ENCODE measurements at places on chromosomes 5 and 9.

DNA sequence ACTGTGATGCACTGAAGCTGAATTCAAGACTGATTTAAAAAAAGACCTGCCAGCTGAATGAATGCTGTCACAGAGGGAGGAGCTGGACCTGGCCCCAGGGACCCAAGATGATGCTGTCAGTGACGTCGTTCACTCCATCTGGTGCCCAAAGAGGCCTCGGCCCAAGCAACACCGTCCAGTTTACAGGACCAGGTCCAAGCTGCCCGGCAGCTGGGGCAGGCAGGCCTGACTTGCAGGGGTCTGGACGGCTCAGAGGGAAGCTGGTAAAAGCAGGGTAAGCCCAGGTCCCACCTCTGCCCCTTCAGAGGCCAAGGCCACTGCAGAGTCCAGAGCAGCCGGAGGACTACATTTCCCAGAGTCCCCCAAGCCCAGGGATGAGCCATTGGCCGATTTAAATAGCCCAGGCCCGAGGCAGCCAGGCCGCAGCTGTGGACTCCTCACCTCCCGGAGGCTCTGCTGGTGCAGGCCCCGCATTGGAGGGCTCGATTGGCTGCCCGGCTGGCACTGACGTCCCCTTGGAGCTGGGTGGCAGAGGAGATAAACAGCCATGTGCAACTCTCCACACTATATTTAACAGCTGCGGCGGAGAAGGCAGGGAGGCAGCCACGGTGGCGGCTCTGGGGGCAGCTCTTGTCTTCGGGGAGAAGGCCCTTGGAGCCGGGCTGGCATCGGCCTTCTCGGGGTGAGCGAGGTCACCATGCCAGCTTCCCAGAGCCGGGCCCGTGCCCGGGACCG lies at the start of gene PLPP7:
Gene PLPP7, plus strand, starts transcription at position 423 of the 735 bp plus-strand sequence. Its CDS starts 275 bp downstream, at position 698.
- DNase-seq = no peak

GRCh38 chr9:95073918-95074317 lies 243.6 kb downstream of the FANCC start:
- DNase-seq = no peak

- no peak for DNase-seq
These were observed 23.8 kb downstream of the GABRG2 start for GRCh38 chr5:162091336-162091735.

- DNase-seq = no peak
These were observed 29.7 kb upstream of the FAM169A start for GRCh38 chr5:74895906-74896305.

DNA sequence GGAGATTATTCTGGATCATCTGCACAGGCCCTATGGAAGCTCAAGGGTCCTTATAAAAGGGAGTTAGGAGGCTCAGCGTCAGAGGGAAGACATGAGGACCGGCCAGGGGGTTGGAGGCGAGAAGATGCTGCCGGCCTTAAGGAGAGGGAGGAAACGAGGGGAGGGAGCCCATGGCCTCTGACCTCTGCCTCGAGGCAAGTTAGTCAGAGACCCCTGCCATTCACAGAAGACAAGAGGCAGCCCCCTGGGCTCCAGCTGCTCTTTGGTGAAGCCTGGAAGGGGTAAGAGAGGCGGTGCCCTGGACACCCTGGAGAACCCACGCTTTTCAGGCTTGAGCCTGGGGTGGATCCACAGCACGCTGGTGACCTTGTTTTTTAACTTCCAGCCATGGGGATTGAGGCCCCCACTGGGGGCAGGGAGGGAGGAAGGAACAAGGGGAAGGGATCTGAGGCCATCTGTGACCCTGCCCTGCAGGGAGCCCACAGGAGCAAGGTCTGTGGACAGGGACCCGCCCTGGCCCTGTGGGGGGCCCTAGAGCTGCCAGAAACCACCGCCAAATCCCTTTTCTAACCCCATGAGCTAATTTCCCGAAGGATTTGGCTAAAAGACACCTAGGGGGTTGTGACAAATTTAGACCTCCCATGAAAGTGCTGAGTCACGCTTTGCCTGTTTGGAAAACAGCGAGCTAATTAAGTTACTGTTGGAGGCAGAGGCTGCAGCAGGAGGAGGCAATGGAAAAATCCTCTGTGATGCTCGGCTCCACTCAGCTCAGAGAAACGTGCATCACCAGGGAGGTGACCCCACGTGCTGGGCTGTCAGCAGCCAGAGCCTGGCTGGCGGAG lies 49.7 kb downstream of the OLFM1 start:
- no peak for DNase-seq

DNA sequence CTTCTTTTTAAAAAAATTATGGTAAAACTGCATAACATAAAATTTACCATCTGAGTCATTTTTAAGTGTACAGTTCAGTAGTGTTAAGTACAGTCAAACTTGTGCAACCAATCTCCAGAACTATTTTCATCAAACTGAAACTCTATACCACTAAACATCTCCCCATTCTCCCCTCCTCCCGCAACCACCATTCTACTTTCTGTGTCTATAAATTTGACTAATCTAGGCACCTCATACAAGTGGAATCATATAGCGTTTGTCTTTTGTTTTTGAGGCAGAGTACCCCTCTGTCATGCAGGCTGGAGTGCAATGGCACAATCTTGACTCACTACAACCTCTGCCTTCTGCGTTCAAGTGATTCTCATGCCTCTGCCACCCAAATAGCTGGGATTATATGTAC lies 24.0 kb upstream of the EBF1 start:
- DNase-seq = no peak

- no peak for DNase-seq
These were observed 338.9 kb downstream of the EFNA5 start for GRCh38 chr5:107331882-107332281.

GRCh38 chr5:98865690-98866089 lies 63.1 kb downstream of the CHD1 start:
- no peak for DNase-seq

GRCh38 chr5:8135742-8136141 lies 266.8 kb downstream of the MTRR start:
- DNase-seq = no peak

DNA sequence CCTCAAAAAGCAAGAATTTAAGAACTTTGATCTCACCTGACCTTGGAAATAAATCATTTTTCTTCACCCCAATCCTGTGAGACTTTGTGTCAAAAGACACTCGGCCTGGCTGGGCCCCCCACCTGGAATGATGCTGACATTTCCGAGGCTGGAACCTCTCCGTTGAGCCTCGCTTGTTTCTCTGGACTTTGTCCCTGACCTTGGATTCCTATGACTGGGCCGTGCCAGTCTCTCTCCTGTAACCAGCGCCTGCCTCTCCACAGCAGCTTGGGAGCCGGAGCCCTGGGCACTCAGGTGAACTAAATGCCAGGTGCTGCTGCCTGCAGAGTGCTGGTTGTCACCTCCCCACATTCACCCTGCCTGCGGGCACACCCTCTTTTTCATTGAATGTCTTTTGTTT lies 62.7 kb downstream of the RETREG1 start:
- DNase-seq = no peak

DNA sequence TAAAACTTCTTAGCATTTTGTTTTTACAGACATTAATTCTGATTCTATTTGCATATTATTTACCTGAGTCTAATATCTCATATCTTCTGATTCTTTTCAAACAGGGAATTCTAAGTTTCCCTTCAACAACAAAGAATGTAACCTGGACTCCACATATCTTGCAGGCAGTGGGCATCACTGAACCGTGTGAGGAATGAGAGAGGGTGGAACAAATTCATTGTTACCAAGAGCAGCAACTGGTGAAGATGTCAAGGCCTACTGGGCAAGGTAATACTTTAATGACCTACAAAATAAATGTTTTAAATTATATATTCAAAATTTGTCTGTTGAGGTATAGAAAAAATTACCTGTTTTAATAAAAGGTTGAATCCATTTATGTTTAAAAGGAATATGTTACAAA lies 455.3 kb upstream of the TUSC1 start:
- no peak for DNase-seq

GRCh38 chr9:69759021-69759420 lies 790 bp downstream of the PTAR1 start:
- DNase-seq = no peak

- DNase-seq = no peak
These were observed 212.2 kb downstream of the TAF11L14 start for GRCh38 chr5:17846496-17846895.

DNA sequence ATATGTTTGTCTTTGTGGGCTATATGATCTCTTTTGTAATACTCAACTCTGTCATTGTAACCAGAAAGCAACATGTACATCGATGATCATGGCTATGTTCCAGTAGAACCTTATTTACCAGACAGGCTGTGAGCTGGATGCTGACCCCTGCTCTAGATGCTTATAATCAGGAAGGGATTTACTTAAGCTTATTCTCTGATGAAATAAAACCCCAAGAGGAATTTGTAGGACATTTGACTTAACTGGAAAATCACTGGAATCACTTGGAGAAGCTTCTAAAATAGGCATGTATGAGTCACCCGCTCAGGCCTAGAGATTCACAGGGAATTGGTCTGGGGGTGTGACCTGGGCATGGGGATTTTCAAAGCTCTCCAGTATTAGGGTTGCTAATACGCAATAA lies 285.8 kb upstream of the ZNF608 start:
- no peak for DNase-seq

DNA sequence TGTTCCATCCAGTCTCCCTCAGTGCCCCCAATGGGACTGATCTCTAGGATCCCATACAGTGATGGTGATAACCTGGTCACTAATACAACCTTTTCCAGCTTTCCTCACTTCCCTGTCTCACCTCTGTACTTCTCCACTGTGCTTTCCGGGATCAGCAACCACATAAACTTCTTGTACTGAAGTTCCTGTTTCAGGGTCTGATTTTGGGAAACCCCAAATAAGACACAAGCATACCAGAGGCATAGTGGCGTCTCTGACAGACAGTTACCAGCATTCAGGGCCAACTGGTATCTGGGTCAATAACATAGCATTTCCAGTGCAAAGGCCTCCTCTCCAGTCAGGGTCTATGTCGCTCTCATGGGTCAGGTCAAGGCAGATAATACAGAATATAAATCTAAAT lies 64.3 kb downstream of the GLDC start:
- no peak for DNase-seq

GRCh38 chr5:160064417-160064810 lies 54.8 kb downstream of the PWWP2A start:
- no peak for DNase-seq

- peak; percentile 12 for DNase-seq
These were observed 54.5 kb upstream of the RAD23B start for GRCh38 chr9:107228496-107229039.

GRCh38 chr5:58405175-58405574 lies 54.7 kb downstream of the PLK2 start:
- no peak for DNase-seq

GRCh38 chr9:37999588-38000189 lies 69.3 kb downstream of the SHB start:
- no peak for DNase-seq

GRCh38 chr9:119060629-119061385 lies 308.4 kb downstream of the BRINP1 start:
- DNase-seq = no peak

DNA sequence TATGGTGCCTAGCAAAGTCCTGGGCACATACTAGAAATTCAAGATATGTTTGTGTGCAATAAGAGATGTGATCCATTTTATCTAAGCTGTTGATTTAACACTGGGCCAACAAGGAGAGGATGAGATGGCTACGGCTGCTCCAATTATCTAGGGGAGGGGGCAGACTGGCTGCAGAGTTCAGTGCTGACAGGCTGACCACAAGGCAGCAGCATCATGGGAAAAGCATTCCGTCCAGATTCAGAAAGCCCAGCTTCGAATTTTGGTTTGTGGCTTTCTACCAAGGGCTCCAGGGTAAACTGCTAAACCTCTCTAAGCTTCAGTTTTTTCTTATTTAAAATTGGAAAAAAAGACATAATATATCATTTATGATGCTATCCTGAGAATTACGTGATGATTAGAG lies 385.1 kb upstream of the DAP start:
- DNase-seq = no peak

- no peak for DNase-seq
These were observed 49.0 kb downstream of the SPTLC1 start for GRCh38 chr9:92066168-92066567.

- DNase-seq = no peak
These were observed 417.0 kb upstream of the ADAMTSL1 start for GRCh38 chr9:18056993-18057369.

GRCh38 chr5:3680821-3681220 lies 85.2 kb downstream of the IRX1 start:
- no peak for DNase-seq

GRCh38 chr5:59036274-59036961 lies 453.5 kb downstream of the RAB3C start:
- DNase-seq = no peak

DNA sequence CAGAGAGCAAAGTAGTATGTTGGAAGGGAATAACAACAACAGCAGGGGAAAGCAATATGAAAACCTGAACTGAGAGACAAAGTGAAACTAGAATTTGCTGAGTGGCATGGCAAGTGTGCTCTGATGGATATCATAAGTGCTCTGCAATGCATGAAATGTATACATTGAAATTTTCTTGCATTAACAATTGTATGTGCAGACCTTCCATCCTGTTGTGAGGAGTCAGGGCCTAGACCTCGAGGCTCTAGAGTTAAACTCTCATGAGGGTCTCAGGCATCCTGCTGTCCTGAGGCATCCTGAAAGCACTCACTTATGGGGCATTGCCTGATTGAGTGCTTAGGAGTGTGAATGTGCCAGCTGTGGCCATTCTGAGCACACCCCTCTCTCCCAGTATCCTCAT lies 1.1 kb downstream of the ECM2 start:
- no peak for DNase-seq

DNA sequence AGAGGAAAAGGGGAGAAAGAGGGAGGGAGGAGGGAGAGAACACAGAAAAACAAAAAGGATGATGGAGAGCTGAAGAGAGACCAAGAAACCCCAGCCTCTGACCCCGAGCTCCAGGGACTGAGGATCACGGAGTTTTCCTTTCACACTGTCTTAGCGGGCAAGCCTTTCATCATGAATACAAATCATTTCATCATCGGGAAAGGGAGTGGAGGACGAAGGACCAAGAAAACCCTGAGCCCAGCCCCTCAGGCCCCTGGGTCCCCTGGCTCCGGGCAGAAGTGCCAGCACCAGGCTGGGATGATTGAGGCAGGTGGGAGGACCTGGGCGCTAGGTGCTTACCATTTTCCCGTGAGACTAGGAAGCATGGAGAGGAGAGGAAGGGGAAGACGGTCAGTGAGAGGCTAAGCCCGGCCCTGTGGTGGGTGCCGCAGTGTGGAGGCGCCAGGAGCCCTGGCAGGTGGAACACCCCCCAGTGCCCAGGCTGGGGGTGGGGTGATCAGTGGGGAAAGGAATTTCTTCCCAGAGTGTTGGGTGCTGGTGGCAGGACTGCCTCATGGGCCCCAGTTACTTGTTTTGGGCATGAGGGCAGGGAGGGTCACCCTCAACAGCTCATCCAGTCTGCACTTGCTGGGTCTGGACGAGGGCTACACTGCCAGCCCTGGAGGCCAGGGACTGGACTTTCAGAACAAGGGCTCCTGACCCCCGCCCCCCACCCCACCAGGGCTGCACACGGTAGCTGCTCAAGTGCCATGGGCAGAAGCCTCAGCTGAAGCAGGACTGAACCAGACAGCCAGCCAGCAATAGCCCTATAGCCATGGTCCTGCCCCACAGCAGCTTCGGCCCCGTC lies 49.0 kb upstream of the SARDH start:
- DNase-seq = no peak

Data from stimulated activated effector memory CD8-positive, alpha-beta T cell treated with anti-CD3 and anti-CD28 coated beads, Interleukin-12 subunit alpha, Interleukin-12 subunit beta, amount 100 ng/mL, for 72 hours (primary cell).